ENCODE measurements at places on chromosomes 6 and 20.

DNA sequence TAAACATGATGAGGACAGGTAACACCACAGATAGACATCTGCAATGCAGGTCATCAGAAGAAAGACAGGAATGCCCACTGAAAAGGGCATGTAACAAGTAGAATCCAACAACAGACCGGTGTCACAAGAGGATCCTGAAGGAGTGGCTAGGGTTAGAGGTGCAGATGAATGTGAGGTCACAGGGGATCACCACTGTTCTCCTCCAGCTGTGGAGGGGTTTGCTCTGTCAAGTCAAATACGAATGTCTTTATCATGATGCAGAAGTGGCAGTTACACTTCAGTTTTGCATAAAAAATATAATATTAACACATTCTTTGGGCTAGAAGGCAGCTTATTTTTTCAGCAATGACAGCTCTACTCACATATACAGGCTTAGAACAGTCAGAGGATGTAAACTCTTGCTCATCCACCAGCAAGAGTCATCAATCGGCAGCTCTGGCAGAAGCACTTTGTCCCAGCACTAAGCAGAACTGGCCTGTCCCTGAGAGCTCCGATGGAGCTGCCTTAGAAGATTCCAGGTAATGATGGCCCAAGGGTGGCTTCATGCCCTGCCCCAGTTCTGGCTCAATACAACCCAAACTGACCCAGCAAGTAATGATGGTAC is 130.4 kb upstream of the TRAF3IP2 start:
- DNase-seq, result no peak

DNA sequence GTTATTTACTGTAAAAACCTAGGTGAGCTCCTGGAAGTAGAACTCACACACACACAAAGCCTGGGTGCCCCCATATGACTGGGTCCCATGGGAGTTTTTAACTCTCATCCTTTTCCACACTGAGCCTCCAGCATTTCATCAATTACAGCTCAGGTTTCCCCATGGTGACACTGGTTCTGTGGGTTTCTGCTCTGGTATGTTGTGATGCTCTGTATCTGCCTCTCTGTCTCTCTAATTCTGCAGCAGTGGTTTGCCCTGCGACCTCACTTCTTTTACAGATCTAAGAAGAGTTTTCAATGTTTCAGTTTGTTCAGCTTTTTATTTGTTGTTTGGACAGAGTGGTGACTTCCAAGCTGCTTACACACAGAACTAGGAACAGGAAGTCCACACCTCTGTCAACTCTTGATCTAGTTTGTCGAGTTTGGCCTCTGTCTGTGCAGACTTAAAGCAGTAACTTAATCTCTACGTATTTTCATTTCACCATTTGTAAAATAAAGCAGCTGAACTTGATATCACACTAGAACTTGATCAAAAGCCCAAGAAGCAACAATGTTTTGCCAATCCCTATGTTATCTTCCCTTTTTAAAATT is 554.3 kb downstream of the EPHA7 start:
- no peak for DNase-seq

- DNase-seq, result no peak
Measured at GRCh38 chr6:7391151-7391550, 1.5 kb downstream of the RIOK1 start.

- no peak for DNase-seq
Measured at GRCh38 chr6:34226731-34227586, 9.7 kb upstream of the HMGA1 start.

- DNase-seq, result no peak
Measured at GRCh38 chr6:43088654-43089056, 12.5 kb downstream of the PTK7 start.

DNA sequence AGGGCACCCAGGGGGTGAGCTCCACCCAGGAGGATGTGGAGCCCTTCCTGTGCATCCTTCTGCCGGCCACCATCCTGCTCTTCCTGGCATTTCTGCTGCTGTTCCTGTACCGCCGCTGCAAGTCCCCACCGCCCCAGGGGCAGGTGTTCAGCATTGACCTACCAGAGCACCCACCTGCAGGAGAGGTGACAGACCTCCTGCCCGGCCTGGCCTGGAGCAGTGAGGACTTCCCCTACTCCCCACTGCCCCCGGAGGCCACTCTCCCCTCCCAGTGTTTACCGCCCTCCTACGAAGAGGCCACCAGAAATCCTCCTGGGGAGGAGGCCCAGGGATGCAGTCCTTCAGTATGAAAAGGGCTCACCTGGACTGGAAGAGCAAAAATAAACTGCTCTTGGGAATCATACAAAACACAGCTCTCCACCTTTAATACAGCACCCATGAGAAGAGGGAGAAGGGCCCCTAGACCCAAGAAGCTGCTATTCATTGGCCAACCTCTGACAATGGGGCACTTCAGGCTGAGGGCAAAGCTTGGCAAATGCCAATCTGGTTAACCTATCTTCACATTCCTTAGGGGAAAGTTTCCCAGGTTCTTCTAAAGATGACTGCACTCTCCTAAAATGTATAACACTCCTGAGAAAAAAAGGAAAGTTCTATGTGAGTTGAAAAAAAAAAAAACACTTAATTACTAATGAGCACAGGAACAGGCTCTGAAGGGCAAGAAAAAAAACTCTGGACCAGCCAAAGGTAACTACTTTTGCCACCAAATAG is 5.0 kb downstream of the SMIM28 start:
- DNase-seq, result no peak

Data from NCI-H446 treated with DMSO at 0.1 percent for 48 hours (cell line).